ENCODE measurements at places on chromosomes 16 and 17.
A peak's percentile ranks its signal among the peaks of the same experiment; 100 is the strongest.

DNA sequence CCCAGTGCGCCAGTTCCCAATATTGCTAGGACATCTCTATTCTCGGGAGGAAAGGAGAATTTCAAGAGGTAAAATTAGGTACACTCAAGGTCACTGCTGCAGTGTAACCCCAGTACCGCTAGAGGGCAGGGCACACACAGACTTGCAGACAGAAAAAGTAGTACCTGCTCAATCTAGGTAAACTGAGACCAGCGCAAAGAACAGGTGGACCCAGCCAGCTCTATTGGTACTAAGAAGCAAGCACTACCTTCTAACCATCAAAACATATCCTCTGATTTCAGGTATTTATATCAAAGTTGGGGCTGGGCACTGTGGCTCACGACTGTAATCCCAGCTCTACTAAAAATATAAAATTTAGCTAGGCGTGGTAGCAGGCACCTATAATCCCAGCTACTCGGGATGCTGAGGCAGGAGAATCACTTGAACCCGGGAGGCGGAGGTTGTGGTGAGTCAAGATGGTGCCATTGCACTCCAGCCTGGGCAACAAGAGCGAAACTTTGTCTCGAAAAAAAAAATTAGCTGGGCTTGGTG lies 3.6 kb upstream of the WDR81 start:
- peak; percentile 86 for DNase-seq

DNA sequence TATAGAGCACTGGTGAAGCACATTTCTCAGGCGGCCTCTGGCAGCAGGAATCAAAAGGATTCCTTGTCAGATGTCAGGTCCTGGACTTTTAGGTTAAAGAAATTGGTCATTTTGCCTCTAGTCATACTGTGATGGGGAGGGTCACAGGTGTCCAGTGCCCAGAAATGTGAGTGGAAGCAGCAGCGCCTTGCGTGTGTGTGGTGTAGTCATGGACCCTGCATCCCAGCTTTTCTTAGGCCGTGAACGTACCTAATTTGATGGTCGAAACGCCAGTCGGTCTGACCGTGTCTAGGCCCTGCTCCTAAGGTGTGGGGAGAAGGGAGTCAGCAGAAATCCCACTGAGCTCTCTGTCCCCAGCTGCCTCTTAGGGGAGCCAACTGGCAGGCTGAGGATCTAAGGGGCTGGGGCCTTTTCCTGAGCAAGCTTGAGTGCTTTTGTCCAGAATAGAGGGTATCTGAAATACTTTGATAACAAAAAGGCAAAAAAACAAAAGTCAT lies 32.0 kb downstream of the POLR3E start:
- peak; percentile 73 for DNase-seq

GRCh38 chr17:10976401-10976800 lies 138.5 kb upstream of the PIRT start:
- no peak for DNase-seq

GRCh38 chr17:74116087-74116717 lies 87.3 kb upstream of the RPL38 start:
- no peak for DNase-seq

GRCh38 chr17:32523017-32523680 lies 36.4 kb downstream of the CDK5R1 start:
- DNase-seq: no peak

DNA sequence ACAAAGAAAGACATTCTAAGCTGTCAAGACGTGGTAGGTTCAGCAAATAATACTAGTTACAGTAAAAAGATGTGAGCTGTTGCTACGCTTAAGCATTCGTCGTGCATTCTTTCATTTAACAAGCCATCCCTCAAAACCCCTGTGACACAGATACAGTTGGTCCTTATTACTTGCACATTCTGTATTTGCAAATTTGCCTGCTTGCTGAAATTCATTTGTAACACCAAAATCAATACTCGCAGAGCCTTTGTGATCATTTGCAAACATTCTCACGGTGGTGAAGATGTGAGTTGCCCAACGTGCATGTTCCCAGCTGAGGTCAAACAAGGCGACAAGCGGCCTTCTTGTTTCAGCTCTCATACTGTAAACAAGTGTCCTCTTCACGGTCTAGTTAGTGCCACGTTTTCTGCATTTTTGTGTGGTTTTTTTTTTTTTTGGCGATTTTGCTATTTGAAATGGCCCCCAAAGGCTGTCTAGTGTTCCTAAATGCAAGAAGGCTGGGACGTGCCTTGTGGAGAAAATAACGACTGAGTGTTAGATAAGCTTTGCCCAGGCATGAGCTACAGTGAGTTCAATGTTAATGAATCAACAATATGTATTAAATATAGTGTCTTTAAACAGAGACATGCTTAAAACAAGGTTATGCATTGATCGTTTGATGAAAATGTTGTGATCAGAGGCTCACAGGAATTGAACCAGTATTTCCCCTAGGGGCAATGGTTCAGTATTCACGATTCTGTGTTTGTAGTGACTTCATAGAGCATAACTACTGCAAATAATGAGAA lies 84.1 kb downstream of the RAB11FIP4 start:
- no peak for DNase-seq

DNA sequence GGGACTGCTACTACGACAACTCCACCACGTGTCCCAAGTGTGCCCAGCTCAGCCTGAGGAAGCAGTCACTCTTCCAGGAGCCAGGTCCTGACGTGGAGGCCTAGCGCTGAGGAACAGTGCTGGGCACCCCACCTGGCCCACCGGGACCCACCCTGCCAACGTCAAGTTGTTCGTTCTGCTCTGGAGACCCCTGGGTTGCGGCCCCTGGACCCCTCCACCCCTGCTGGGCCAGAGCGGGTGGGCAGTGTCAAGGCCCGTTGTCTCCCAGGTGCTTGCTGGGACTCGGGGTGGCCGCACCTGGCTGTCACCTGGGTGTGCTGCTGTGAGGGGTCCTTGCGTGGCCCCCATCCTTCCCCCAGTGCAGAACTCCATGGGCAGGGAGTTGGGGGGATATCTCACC lies 34.4 kb downstream of the CDRT15L2 start:
- DNase-seq: no peak

DNA sequence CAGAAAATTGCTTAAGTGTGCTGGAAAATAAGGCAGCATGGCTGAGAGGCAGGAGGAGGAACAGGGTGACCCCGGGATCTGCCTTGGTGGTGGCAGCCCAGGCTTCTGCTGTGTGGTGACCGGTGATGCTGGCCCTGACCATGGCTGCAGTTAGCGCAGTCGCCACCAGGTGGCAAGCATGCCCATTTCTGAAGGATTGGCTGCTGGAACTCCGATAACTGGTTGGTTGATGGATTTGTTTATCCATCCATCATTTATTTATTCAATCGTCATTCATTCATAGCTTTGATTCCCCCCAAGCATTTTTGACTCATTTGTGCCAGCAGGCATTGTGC lies 29.1 kb upstream of the ITGA3 start:
- peak; percentile 96 for DNase-seq

DNA sequence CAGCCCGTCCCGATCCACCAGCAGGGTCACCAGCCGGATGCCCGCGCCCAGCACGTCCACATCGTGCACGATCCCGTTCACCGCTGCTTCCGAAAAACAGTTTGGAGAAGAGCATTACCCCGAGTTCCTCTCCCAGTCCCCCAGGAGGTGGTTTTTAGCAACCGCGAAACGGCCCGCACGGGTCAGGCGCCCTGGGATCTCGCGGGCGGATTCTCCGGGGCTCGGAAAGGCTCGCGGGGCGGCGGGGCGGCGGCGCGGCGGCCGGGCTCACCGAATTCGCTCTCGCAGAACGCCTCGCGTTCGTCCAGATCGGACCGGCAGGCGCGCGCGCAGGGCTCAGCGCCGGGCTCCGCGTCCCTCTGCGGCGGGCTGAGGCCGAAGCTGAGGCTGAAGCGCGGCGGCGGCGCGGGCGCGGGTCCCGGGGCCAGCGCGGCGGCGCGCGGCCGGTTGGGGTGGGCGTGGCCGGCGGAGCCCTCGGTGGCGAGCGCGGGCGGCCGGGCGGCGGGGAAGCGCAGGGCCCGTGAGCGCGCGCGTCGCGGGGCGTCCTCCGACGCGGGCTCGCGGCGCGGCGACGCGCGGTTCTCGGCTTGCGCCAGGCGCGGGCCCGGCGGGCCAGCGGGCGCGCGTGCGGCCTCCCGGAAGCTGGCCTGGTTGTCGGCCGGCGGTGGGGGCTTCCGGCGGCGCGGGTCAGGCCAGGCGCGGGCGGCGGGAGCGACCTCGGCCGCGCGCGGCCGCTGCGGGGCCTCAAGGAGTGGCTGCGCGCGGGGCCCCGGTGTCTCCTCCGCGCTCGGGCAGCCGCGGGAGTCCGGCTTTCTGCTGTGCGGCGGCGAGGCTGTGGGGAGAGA lies 2.9 kb downstream of the C17orf58 start:
- peak; percentile 94 for DNase-seq

- no peak for DNase-seq
Measured at GRCh38 chr16:80459331-80459777, 81.4 kb upstream of the DYNLRB2 start.

- DNase-seq: no peak
Measured at GRCh38 chr16:19434584-19434983, 16.9 kb downstream of the TMC5 start.

DNA sequence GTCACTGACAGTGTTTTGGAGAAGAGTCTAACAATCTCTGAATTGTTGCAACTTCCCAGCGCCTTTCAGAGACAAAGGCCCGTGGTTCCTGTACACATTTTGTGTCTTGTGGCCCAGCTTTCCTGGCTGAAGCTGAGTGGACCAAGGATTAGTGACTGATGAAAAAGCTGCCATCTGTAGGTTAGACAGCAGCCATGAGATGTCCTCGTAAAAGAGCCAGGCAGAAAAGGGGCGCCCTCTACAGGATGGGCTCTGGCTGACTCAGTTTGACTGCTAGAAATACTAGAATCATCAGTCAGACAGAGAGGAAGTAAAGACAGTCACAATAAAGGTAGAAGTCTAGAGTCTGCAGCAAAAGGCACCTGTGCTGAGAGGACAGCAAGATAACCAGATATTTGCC lies 26.5 kb upstream of the NF1 start:
- DNase-seq: no peak

DNA sequence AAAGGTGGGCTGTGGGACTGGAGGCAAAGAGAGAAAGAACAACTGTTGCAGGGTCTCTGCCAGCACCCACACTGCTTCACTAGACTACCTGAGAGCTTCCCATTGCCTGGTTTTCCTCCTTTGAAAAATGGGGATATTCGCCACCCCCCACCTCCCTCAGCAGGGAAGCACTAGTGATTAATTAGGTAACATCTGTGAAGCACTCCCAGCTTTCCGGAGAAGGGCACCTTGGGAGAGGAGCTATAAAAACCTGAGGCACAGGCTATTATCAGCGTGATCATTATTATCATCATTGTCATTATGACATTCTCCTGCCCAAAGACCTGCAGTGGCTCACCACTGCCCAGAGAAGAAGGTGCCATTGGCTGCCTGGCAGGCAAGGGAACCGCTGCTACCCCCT lies 83.5 kb downstream of the XYLT1 start:
- DNase-seq: no peak

GRCh38 chr16:24771132-24771778 lies 41.8 kb downstream of the TNRC6A start:
- no peak for DNase-seq

- no peak for DNase-seq
Measured at GRCh38 chr17:73663614-73664013, 19.4 kb upstream of the SDK2 start.

DNA sequence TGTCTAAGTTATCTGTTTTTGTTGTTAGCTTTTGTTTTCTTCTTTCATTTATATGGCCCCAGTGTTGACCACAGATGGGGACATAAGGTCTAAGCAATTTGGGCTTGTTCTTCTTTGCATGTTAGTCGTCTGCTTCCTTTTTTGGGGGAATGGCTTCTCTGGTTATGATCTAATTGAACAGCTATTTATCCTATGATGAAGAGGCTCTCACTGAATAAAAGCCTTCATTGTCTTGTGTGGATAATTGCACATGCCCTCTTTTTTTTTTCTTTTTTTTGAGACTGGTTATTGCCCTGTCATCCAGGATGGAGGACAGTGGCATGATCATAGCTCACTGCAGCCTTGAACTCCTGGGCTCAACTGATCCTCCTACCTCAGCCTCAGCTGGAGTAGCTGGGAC lies 13.7 kb downstream of the SMARCE1 start:
- DNase-seq: no peak

GRCh38 chr17:19338031-19338990 lies 24.2 kb downstream of the B9D1 start:
- no peak for DNase-seq

- DNase-seq: no peak
Measured at GRCh38 chr17:78488867-78489634, 88.1 kb downstream of the DNAH17 start.
